ENCODE measurements at places on chromosomes 4 and X.

DNA sequence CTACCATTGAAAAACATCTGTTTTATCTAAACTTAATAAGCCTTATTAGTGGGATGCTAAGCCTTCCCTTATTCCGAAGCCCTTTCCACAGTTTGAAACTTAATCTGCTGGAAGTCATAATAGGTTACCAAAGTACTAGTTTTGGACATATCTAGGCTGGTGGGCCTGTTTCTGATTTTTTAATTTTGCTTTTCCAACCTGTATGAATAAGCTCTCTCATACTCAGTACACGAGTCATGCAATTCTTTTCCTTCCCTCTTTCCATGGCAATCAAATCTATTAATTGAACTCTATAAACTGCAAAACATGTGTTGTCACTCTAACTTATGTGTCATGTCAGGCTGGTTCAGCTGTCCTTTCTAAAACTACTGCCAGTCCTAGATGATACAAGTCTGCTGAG lies 91.0 kb downstream of the AMMECR1 start:
- no peak for DNase-seq

- no peak for DNase-seq
These were observed 50.8 kb upstream of the NAF1 start for GRCh38 chr4:163217505-163217904.

GRCh38 chr4:110830461-110830860 lies 207.6 kb upstream of the PITX2 start:
- no peak for DNase-seq

DNA sequence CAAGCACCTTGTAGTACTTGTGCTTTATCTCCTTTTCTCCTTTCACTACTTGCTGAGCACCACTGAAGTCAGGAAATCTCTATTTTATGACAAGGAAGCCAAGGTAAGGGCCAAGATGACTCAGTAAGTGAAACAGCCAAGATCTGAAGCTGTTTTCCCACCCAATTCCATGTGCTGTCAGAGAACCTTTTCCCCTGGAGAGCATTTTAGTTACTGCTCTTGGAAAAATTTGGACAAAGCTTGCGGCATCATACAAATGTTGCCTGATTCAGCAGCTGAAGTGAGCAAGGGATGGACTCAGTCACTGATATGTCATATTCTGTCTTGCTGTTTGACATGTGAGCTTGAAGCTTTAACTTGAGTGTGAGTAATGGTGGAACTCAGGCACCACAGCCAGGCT lies 391.4 kb downstream of the RAB28 start:
- DNase-seq = no peak

DNA sequence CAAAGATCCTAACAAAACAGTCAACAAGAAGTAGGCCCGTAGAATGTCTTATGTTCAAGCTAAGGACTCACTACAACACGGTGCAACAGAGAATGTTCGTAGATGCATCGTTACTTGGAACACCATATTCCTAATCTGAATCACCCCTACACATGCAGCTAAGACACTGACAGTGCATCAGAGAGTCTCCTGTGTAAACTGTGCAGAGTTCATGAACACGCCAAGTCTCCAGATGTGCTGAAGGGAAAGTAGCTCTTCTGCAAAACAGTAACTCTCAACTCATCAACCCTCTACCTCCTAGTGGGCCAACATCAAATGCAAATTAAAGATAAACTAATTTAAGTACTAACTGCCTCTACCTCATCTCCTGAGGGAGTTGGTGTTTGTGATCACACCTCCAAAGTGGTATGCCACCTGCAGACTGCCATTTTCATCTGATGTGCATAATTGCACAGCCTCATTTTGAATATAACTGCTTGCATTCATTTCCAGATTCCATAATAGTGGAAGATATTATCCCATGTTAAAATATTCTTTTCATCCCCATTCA lies 73.5 kb downstream of the MOSPD2 start:
- no peak for DNase-seq

DNA sequence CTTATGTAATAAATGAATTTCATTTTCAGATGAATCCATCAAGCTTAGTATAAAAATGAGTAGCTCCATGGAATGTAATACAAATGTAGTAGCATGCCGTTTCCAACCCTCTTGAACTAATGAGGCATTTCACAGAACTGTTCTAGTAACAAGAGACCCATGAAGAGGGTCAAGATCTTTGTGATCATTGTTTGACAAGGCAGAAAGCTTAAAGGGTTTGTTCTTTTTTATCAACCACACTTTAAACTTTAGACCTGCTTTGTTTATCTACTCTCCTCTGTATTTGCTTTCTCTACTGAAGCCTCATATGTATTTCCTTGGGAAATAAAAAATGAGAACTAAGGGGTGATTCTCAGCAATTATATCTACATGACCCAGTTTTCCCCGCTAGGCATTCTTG lies 513.9 kb downstream of the ARAP2 start:
- no peak for DNase-seq

GRCh38 chrX:124863303-124863702 lies 456.4 kb upstream of the TEX13C start:
- peak; percentile 2 for DNase-seq

GRCh38 chrX:106249706-106250379 lies 81.7 kb downstream of the PWWP3B start:
- DNase-seq = no peak

GRCh38 chrX:16002185-16002584 lies 121.2 kb upstream of the GRPR start:
- no peak for DNase-seq

DNA sequence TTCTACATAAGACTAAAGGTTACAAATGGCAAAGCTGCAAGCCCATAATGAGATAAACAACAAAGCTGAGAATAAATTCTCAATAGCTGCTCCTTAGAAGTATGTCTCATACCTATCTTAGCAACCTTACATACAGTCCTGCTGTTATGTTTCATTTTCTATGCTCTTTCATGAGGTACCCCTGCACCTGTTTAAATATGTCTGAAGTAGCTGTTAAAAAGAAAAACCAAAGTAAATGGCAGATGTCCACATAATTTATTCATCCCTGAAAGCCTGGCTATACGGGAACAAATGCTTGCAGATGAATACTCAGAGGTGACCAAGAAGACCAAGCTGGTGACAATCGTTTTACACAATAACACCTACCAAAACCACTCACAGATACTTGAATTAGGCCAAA lies 22.5 kb downstream of the PPA2 start:
- DNase-seq = no peak

GRCh38 chrX:54288277-54288676 lies 69.6 kb downstream of the WNK3 start:
- no peak for DNase-seq
